ENCODE measurements at places on chromosomes 3 and 15.

DNA sequence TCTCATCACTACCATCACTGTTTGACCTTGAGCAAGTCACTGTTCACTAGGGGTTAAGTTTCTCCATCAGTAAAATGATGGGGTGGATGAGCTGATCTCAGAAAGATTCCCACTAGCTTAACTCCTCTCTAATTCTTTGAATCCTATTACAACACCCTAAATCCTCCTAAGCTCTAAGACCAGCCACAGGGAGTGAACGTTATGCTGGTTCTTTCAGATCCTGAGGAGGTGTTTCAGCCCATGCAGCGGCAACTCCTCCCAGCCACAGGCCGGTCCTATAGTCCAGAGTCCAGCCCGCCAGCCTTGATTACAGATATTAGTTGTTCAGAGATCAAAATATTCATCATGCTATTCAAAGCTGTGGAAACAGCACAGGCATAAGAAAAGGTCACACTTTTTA, 15.1 kb downstream of the MB21D2 start:
- no peak for DNase-seq

GRCh38 chr15:26806151-26806550, 33.3 kb upstream of the GABRB3 start:
- DNase-seq: no peak

GRCh38 chr3:51295625-51296024, 89.5 kb upstream of the MANF start:
- DNase-seq: no peak

GRCh38 chr3:112059497-112059896, 25.0 kb downstream of the TMPRSS7 start:
- DNase-seq: no peak

GRCh38 chr3:52055537-52056351, 627 bp downstream of the DUSP7 start:
- DNase-seq: peak; percentile 38

DNA sequence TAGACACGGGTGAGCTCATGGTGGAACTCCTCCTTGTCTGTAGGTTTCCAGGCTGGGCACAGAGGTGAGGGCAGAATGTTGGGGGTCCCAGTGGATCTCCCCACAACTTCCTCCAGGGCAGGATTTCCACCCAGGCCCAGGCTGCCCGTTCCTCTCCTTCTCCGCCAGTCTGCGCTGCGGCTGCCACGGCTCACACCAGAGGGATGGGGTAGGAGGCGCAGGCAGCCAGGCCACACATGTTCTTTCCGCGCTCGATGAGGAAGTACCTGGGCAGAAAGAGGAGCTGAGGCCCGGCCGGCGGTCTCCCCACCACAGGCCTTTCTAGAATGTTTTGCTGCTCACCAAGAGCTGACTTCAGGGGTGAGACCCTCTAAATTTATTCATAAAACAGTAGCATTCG, 22.9 kb downstream of the CTSH start:
- no peak for DNase-seq

GRCh38 chr3:117756563-117756962, 1047.0 kb downstream of the TUSC7 start:
- DNase-seq: no peak

- DNase-seq: no peak
These were observed 13.3 kb upstream of the PPP1R2 start for GRCh38 chr3:195556390-195556789.

DNA sequence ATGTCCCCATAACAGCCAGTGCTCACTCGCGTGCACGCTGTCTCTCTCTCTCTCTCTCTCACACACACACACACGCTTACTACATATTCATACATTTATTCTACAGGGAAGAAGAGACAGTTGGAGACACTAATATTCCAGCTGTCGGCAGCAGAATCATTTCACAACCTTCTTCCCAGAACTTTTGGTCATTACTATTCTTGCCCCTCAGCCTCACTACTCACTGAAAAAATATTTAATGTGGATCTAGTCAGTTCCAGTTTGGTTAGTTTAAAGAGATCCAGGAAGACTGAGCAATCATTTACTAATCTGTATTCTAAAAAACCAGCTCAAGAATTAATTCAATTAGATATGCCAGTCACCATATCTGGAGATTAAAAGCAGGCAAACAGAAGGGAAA, 394.9 kb downstream of the PTPRG start:
- DNase-seq: no peak

DNA sequence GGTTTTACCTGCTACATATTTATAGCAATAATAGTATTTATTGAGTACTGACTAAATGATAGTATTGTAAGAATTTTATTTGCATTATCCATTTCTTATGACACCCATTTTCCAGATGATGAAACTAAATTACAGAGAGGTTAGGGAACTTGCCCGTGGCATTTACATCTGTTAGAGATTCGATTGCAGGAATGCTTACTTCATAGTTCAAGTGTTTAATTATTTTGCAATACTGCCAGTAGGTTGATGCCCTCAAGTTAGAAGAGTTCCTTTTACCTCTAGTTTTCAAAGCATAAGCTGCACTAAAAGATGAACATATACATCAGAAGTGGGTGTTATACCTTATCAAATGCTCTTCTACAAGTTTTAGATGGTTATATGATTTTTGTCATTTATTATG, 362.8 kb upstream of the RGMA start:
- no peak for DNase-seq

- DNase-seq: no peak
These were observed 450.4 kb downstream of the FOXP1 start for GRCh38 chr3:71132995-71133730.

DNA sequence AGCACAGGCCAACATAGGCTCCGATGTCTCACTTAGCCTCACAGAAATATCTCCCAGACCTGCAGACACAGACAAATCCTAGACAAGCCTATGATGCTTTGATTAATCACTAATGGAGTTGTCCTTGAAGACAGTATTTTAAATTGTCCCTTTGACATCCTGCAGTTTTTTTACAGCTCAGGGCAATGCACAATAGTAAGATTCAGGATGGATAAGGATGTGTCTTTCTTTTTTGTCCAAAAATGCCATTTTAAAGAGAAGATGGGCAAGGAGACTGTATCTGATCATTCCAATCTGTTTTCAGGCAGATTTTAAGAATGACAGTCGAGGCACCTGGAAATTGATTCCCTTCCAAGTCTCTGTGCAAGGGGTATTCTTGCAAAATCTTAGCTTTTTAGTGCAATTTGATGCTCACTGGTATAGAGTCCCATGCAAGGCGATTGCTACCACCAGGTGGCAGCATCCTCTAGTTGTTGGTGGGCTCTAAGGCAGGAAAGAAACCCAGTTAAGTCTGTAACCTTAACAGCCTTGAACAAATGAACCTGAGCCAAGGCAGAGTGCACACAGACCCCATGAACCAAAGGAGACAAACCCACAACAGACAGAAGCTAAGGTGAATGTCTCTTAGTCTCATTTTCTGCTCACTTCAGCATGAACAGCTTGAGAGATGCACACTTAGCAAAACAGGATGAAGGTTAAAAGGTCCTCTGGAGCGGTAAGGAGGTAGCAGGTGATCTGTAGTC, 51.2 kb upstream of the MINAR1 start:
- DNase-seq: peak; percentile 58

DNA sequence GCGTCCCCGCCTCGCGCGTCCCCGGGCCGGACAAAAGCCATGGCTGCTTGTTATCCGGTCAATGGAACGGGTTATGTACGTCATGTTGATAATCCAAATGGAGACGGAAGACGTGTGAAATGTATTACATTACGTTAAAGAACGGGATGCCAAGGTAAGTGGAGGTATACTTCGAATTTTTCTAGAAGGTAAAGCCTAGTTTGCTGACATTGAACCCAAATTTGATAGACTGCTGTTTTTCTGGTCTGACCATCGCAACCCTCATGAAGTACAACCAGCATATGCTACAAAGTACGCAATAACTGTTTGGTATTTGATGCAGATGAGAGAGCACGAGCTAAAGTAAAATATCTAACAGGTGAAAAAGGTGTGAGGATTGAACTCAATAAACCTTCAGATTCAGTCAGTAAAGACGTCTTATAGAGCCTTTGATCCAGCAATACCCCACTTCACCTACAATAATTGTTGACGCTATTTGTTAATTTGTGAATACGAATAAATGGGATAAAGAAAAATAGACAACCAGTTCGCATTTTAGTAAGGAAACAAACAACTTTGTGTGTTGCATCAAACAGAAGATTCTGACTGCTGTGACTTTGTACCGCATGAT, 19.8 kb downstream of the WDR73 start:
- DNase-seq: no peak

DNA sequence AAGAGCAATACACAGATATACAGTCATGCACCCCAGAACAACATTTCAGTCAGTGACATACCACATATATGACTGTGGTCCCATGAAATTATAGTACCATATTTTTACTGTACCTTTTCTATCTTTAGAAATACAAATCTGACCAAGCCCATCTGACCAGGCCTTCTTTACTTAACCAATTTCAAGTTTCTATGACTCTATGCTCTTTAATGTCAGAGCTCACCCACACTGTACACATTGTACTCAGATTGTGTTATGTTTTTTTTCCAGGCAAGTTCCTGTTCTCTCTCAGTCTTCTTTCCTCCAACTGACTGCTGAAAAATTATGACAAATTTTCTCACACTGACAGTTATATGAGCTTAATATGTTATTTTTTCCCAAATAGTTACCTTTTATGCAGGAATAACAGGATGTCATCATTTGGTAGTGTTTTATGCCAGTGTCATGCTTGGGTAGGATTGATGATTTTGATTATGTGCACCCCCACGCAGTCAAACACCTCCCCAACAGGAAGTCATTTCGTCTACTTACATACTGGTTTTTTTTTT, 8.0 kb upstream of the CBLB start:
- no peak for DNase-seq

DNA sequence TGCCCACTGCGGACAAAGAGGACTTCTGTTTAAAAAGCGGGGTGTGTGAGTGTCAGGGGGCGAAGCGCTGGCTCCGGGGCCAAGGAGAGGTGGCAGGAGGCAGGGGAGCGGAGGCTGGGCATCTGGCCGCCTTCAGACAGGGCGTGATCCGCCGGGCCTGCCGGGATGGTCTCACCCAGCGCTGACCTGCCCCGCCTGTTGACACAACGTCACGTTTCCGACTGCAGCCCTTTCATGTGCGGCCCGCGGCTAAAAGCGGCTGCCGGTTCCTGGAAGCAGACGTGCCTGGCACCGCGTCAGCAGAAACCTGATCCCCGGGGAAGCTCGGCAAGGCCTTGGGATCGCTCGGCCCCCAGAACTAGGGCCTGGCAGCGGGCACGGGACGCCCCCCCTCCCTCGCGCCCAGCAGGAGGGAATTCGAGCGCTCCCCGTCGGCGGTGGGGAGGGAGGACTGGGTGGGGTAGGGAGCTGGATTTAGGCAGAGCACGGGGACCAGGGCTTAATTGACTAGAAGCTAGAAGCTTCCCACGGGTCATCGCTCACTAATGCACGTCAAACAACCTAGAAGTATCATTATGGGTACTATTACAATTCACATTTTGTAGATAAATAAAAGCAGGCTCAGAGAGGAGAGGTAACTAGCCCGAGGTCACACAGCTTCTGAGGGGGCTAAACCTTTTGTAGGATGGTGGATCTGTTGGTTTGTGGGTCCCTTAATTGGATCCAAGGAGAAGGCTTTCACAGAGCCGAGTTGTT, 7.7 kb downstream of the BHLHE40 start:
- DNase-seq: peak; percentile 67

DNA sequence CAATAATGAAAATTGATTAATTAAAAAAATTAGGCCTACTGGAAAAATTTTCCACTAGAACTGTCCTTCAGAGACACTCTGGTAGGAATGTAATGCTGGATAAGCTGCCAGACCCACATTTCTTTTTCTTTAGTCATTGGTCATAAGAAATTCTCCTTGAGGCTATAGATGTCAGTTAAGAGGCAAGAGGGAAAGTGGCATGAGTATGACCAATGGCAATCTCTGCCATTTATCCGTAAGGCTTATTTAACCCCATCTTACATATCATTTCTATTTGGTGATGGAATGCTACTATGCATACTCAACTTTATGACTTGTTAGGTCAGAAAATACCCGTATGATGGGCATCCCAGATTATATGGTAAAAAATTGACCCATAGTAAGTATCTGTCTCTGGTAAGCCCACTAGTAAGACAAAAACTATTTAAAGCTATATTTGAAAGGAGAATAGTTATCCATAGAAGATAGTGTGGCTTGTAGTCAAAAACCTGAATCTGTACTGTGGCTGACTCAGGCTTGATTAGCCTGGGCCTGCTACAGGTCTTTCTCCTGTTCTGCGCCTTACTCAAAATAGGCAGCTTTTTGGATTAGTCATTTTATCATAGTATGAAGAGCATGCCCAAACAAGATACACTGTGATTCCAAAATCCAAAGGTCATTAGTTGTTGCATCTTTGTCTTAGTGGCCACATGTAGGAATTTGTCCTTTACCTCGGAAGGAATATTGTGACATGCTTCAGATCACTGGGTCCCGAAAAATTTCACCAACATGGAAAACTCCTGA, 314.7 kb downstream of the PYDC2 start:
- DNase-seq: no peak

GRCh38 chr15:77426377-77426776, 5.7 kb downstream of the HMG20A start:
- DNase-seq: no peak

DNA sequence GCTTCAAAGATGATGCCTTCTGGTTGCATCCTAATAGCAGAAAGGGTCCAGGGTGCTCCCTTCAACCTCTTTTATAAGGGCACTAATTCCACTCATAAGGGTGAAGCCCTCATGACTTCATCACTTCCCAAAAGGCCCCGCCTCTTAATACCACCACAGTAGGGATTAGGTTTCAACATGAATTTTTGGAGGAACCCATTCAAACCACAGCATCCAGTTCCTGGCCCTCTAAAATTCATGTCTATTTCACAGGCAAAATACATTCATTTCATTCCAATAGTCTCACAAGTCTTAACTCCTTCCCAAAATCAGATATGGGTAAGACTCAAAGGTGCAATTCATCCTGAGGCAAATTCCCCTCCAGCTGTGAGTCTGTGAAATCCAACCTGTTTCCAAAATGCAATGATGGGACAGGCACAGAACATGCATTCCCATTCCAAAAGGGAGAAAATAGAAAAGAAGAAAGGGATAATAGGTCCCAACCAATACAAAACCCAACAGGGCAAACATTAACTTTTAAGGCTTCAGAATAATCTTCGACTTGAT, 124.0 kb downstream of the ATP1B3 start:
- no peak for DNase-seq
